ENCODE measurements at places on chromosomes 12 and 14.

DNA sequence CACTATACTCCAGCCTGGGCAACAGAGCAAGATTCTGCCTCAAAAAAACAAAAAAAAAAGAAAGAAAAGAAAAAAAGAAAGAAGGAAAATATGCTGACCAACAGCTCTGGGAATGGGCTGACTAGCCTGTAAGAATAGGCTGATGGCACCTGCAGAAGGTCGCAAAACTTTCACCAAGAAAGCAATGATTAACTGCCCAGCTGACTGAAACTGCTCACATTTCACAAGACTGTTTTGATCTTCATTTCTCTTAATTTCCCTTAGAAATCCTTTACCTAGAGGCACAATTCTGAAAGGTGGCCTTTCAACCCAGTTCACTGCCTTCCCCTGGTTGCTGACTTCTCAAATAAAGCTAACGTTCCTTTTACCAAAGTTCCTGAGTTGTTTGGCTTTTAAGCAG, 12.4 kb downstream of the BEST3 start:
- no peak for DNase-seq

- no peak for DNase-seq
These were observed 3.7 kb downstream of the NOVA1 start for GRCh38 chr14:26594148-26594547.

DNA sequence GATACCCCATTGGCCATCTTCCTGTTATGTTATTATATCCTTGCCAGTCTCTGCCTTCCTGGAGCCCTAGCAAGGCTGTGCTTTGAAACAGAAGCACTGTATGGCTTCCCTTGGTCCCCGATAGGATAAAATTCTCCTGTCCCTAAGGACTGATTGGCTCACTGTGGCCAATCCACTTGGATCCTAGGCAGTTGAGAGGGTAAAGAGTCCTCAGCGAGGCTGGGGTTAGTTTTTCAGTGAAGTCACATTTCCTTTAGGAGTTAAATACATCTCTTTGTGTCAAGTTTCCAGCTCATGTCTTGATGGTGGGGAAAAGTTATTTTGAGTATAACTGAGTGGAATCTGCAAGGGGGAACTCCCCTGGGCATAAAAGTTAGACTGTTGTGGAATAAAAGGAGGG, 7.3 kb downstream of the AACS start:
- no peak for DNase-seq

GRCh38 chr12:130744274-130744673, 28.2 kb upstream of the RIMBP2 start:
- no peak for DNase-seq

GRCh38 chr14:80315681-80316080, 104.4 kb upstream of the DIO2 start:
- DNase-seq = no peak

DNA sequence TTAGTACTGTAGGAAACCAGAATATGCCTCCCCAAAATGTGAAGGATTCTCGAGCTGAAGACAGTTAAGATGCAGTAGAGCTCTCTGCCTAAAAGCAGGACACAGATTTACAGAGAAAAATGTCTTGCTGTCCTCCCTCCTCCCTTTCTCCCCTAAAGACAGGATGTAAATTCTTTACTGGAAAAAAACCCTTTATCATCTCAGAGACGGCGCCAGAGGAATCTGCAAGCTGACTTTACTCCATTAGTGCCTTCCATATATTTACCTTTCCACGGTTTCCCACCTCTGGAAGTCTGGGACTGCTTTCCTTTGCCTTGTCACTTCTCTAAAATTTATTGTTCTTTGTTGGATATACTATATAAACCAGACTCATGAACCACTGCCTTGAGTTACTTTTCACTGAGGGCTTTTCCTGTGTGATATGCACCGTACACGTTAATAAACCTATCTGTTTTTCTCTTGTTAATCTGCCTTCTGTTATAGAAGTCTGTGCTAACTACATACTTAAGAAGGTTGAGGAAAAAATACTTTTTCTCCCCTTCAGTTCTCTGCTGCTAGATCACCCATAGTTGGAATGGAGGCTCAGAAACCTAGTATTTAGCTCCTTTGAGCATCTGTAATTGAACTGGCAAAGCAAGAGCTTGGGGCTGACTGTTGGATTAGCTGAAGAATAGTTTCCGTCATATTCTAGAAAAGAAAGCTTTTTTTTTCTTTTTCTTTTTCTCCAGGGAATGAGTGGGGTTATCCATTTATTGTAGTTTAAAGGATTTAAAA, 99.9 kb downstream of the RAD51B start:
- no peak for DNase-seq

GRCh38 chr12:26678697-26679660, 154.0 kb downstream of the ITPR2 start:
- DNase-seq = no peak

DNA sequence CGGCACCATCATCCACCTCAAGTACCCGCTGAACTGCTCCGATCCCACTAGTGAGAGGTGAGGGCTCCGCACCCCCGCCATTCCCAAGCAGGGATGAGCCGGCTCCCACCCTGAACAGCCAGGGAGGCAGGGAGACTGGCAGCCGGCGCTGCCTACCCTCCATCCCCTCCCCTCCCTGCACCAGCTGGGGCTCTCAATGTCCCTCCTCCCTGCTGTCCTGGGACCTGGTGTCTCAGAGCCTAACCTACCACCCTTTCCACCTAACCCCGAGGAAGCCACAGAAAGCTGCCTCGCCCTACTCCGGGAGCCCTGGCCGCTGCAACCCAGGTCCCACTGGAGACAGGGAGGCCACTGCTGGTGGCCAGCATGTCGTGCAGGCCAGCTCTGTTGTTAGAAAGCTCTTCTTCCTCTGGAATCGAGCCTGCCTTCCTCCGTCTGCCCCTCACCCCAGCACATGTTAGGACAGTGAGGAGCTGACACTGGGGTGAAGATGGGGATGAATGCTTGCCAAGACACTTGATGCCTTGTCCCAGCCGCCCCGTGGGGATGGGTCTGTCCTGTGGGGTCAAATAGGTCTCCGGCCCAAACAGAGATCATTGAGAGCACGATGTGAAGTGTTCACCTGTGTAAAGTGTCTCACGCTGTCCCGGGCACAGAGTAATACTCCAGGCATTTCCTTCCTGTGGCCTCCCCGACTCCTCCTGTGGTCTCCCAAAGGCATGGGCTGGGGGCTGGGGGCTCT, 1.1 kb downstream of the PTPN6 start:
- DNase-seq = no peak

GRCh38 chr14:70847406-70848090, 38.2 kb upstream of the MAP3K9 start:
- no peak for DNase-seq

DNA sequence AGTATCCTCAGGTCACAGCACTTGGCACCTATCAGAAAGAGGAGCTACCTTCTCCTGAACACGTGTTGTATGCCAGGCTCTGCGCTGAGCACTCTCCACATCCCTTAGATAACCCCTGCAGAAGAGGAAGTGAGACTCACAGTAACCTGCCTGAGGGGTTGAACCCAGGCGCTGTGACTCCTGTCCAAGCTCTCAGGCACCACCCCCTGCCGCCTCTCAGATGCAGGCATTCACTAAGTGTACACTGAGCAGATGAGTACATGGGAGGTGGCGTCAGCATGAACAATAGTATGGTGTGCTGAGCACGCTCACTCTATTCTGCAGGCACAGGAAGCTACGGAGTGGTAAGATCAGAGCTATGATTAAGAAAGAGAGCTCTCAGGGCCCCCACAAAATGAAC, 21.0 kb upstream of the RIC8B start:
- peak; percentile 78 for DNase-seq

DNA sequence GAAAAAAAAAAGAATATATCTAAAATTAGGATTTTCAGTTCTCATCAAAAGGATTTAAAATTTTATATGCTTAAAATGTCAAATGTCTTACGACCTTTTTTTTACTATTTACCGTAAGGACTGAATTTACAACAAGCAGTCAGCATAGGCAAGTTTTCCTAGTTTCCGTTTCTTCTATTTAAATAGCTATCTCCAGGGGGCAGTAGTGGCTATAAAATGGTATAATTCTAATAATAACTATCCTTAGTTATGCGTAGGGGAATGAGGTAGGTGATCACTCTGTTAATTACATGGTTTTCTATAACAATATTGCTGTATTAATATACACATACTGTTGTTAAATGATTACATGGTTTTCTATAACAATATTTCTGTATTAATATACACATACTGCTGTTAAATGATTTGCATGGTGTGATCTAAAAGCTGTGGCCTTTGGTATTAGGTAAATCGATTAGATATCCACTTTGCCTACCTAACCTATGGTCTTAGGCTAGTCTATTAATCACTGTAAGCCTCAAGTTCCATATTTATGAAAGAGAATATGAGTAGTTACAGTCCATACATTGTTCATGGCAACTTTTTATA, 217.7 kb upstream of the PDZRN4 start:
- no peak for DNase-seq

DNA sequence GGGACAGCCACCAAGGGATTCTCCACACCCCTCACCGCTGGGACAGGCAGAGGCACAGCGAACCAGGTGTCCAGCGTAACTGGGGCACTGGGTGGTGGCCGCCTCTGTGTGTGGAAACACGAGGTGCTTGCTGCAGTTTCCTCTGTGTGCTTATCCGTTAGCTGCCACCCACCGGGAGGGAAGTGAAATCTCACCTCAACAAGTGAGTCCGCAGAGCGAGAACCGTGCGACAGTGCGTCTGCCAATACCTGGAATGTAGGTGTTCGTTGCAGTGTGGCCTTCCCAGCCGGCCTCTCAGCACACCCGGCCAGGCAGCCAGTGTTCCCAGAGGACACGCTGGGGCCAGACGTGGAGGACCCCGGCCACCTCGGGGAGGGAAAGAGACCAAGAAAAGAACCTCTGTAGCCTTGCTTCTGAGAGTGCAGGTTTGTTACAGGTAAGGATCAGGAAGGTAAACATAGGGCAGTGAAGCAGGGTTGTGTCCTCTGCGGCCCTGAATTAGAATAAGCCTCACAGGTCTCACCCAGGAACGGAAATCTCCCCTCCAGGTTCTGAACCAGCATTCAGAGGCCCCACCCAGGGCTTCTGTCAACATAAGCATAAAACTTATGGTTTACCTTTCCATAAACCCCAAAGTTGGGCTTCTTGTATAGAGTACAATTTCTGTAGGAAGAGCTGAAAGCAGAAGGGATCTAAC, 1.5 kb downstream of the BCL2L14 start:
- no peak for DNase-seq

DNA sequence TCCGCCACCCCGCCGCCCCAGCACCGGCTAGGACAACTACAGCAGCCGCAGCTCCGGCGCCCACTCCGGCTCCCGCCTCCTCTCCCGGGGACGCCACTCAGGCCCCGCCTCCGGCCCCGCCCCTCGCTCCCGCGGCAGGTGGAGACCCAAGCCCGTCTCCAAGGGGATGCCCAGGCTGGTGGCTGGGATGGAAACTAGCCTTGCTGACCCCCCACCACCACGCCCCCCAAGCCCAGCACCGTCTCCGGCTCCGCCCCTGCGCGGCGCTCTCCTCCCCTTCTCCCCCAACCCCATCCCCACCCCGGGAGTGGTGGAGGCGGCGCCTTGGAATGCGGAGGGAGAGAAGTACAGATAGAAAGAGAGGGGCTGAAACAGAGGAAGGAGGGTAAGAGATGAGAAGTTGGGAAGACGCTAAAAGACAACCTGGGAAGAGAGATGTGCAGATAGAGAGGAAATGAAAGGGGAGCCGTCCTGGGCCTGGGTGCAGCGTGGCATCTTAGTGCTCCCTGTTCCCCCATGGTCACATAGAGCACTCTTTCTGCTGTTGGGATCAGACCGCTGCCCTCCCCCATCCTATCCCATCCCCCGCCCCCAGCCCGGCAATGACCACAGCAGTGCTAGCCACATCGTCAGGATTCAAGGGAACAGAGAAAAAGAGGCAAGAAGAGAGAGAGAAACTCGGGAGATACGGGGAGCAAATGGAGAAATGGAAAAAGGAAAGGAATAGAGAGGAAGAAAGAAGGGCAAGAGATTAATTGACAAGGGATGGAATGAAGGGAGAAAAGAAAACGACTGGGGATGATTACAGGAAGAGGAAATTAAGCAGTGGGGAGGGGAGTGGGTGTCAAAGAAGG, at the start of gene ITGA7:
Gene ITGA7, minus strand, starts transcription at position 64 of the 854 bp plus-strand sequence. CDS start 222 bp downstream, outside the sequence.
- DNase-seq = no peak

GRCh38 chr14:67733616-67734015, 31.9 kb downstream of the RDH12 start:
- DNase-seq = no peak

DNA sequence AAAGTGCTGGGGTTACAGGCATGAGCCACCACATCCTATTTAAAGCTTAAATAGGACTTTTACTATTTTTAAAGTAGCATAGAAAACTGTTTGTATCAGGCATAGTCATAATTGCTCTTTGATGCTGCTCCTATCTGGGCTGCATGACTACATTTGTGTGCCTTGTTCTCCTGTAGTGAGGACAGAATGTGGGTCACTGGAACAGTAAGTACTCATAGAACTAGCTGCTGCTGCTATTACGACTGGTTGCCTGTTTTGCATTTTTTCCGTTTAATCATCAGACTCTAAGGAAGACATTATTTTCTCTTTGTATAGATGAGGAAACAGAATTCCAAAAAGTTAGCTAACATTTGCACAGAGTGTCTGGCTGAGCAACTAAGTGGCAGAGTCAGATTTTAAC, 42.8 kb downstream of the ZC3H14 start:
- no peak for DNase-seq

- DNase-seq = no peak
These were observed 442 bp downstream of the ERG28 start for GRCh38 chr14:75660238-75660629.

DNA sequence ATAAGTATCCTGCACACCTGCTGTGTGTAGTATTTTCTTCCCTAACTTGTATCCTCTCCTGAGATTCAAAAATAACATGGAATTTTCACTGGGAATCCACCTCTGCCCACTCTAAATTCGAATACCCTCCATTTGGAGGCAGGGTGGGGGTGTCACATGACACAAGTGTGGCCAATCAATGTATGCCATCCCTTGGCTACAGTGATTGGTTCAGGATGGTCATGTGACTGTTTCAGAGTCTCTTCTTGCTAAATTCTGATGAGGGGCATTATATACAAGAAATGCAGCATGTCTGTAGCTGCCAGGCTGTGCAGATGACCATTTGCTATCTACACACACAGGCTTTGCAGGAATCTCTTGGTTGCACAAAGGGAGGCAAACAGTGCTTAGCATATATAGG, 86.8 kb upstream of the TMEM132C start:
- DNase-seq = no peak
